ENCODE measurements at places on chromosomes 4 and X.

- DNase-seq = no peak
Measured at GRCh38 chr4:98204236-98204553, 57.0 kb upstream of the RAP1GDS1 start.

DNA sequence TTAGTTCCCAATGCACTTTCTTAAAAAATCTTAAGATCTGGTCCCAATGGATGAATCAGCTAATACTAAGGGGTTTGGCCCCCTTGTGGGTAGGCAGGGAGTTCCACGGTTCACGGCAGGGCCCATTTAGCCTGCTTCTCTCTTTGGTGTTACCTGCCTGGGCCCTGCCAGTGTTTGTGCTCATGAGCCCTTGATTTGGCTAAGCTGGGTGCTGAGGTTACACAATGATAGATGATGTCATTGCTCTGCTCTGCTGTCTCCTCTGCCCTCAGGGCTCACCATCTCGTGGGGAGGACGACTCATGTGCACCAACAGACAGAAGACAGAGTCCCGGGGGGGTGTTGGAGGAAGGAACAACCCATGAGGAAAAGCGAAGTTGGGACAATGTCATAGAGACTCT, 24.4 kb downstream of the RTL5 start:
- no peak for DNase-seq

GRCh38 chrX:75596178-75596577, 73.3 kb upstream of the ZDHHC15 start:
- no peak for DNase-seq

DNA sequence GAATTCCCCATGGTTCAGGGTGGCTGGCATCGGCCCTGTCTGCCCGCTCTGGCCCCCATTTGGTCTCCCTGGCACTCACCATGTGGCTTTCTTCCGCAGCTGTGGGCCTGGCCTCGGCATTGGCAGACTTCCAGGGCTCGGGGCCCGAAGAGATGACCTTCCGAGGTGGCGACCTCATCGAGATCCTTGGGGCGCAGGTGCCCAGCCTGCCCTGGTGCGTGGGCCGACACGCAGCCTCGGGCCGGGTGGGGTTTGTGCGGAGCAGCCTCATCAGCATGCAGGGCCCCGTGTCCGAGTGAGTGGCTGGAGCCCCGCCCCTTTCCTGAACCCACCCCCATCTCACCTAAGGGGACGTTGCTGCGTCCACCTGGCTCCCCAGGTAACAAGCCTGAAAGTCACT, 20.1 kb downstream of the SH3TC1 start:
- DNase-seq = no peak

DNA sequence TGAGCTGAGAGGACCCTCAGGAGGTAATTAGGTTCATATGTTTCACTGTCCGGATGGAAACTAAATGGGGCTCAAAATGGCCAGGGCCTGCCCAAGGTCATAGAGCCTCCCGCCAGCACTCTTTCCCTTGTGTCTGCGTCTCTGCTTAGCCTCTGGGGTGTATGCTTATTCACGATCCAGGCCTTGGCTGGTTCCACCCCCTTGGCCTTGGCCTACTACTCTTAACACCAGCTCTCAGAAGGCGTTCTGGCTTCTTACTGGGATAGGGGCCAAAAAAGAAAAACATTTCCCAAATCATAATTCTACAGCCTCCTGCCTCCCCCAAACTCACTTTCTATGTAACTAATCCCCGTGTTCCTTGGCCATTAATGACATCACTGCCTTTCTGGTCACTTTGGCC, 68.8 kb downstream of the RTL5 start:
- no peak for DNase-seq

DNA sequence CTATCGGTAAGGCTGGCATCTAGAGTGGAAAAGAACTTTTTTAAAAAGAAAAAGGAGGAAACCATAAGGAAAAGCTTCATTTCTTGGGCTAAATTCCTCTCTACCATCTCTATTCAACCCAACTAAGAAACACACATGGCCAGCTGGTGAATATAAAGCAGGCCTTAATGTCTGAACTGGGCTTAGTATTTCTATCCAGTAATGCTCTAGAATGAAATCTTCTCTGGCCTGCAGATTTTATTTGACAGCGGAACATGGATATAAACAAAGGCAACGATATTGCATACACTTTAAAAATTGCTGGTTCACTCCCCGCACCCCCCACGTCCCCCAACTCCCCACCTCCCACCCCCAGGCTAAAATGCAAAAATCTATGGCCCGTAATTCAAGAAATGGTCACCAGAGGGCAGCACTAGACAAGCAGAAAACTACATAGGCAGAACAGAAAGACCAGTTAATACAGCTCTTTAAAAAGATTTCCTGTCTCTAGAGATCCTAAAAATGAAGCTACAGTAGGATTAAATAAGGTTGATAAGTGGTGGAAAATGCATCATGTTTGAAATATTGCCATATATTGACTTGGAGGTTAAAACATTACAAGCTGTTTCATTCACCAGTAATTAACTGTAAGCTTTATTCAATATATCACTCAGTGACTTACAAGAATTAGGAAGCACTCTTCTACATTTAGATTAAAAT, 155.2 kb upstream of the GALNT7 start:
- DNase-seq = peak; percentile 83

GRCh38 chr4:100489305-100489704, 28.5 kb downstream of the EMCN start:
- no peak for DNase-seq

- DNase-seq = no peak
Measured at GRCh38 chr4:79682801-79683530, 274.9 kb upstream of the GK2 start.

DNA sequence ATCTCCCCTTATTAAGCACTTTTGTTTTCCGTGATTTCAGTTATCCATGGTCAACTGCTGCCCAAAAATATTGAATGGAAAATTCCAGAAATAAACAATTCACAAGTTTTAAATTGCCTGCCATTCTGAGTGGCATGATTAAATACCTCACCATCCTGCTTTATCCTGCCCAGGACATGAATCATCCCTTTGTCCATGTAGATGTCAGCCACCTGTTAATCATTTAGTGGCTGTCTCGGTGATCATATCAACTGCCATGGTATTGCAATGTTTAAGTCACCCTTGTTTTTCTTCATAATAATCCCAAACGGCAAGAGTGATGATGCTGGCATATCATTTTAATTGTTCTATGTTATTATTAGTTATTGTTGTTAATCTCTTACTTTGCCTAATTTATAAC, 79.8 kb upstream of the LHFPL1 start:
- DNase-seq = no peak

- no peak for DNase-seq
Measured at GRCh38 chrX:107715331-107716117, 60.1 kb downstream of the TSC22D3 start.

- no peak for DNase-seq
Measured at GRCh38 chr4:140426610-140427105, 790 bp downstream of the CLGN start.

- no peak for DNase-seq
Measured at GRCh38 chr4:12124138-12124537, 695.4 kb upstream of the HS3ST1 start.

- DNase-seq = no peak
Measured at GRCh38 chr4:1378559-1379231, 27.5 kb downstream of the NKX1-1 start.

GRCh38 chr4:108109997-108110416, 58.7 kb downstream of the LEF1 start:
- no peak for DNase-seq

DNA sequence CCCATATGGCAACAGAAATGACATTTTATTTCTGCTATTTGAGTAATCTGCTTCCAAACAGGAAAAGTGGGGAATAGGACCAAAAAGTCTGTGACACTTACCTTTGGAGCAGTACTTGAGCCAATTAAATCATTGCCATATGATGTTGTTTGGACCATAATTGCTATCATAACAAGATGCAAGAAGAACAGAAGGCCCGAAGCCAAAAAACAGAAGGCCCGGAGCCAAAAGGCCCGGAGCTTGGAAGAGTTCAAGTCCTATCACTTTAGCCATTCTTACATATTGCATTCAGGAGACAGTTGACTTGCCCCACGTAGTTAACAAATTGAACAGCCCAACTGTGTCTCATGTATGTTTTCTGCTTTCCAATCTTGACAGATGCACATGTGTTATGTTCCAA, 285.6 kb downstream of the ARHGAP24 start:
- DNase-seq = no peak

DNA sequence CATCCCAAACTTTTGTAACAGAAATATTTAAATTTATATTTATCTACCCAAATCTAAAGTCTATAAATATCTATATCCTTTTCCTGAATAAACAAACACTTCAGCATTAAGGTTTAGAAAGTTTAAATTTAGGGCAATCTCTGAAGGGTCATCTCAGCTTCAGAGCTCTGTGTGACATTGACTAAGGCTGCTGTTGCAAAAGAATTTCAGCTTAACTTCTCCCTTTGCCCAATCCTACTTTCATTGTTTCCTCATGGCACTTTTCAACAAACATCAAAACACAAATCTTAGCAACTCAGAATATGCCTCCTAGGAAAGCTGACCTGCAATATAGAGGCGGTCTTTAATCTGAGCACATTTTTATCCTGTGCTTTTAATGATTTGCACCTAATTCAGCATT, 79.7 kb upstream of the BANK1 start:
- DNase-seq = no peak

- DNase-seq = no peak
Measured at GRCh38 chr4:108466936-108467902, 153.2 kb upstream of the RPL34 start.

GRCh38 chrX:24294619-24295018, 19.2 kb downstream of the SUPT20HL2 start:
- no peak for DNase-seq

GRCh38 chr4:152117054-152117453, 356.2 kb upstream of the GATB start:
- DNase-seq = no peak

DNA sequence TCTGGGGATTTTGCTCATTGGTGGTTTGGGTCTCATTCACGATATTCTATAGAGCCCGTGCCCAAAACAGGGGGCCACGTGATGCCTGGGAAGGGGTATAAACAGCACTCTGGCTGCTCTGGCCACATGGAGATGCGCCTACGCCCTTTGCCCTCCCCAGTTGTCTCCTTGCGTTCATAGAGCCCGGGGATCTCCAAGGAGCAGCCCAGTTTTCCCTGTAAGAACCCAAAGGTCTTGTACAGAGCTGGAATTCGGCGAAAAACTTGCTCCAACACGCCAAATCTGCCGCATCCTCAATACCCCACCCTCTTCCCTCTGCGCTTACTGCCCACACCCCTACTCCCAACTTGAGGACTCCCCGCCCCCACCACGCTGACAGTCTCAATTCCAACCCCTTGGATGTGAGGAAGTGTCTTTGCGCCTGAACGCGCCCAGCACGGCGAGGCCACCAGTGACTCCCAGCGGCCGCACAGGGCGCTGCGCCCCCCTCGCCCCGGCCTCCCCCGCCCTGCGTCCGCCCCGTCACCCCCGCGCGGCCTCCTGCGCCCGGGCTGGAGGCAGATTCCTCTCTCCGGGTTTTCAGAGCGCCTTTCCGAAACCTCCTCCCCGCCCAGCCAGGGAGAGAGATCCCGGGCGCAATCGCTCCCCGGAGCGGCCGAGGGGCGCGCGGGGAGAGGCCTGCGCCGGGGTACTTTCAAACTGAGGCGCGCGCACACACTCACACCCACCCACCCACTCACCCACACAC, at the start of gene NHS:
Gene NHS, plus strand, starts transcription at position 582 of the 748 bp plus-strand sequence. CDS start 558 bp downstream, outside the sequence.
- DNase-seq = no peak

- no peak for DNase-seq
Measured at GRCh38 chr4:108391701-108392455, 223.1 kb upstream of the LEF1 start.

DNA sequence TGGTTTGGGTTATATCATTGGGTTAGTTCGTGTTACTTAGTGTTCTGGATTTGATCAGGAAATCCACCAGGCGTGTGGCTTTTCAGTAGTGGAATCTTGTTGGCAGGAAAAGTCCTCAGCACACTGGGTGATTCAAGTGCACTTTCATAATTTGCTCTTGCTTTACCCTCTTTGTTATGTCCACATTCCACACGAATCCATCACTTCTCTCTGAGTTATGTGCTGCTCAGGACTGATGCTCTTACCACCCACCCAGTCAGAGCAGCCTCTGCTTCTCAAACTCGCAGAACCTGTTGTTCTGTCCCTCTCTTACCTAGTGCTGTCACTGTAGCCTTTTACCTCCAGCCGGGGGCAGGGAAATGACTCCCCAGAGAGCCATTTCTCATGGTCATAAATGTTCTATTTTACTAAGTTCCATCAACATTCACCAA, 37.2 kb upstream of the SCRG1 start:
- no peak for DNase-seq

Data from SK-N-MC (cell line).